ENCODE measurements at places on chromosomes 12 and 14.

DNA sequence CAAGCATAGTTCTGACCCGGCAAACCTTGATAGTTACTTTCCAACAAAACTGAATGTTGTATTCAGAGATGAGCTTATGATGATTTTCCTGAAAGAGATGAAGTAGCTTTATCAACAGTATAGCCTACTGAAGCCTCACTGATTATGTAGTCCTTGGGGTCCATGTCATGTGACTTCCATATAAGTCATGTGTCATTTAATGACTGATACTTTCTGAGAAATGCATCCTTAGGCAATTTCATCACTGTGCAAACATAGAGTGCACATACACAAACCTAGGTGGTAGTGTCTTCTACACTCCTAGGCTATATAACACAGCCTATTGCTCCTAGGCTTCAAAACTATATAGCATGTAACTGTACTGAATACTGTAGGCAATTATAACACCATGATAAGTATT lies 28.5 kb upstream of the TUBA1C start:
- no peak for DNase-seq

DNA sequence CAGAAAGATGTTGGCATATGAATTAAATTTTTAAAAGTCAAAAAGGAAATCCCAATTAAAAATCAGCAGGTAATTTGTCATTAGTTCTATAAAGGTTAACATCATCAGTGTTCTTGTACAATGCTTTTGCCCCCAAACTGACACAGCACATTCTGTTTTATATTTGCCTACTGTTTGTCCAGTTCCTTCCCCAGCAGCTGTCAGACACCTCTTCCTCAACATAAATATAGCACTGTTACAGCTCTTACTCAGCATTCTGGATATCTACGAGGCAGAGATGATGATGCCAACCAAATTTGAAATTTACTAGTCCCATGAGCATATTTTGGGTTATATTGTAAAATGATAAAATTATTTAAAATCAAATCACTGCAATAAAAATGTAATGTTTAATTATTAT lies 124.6 kb downstream of the SINHCAF start:
- no peak for DNase-seq

DNA sequence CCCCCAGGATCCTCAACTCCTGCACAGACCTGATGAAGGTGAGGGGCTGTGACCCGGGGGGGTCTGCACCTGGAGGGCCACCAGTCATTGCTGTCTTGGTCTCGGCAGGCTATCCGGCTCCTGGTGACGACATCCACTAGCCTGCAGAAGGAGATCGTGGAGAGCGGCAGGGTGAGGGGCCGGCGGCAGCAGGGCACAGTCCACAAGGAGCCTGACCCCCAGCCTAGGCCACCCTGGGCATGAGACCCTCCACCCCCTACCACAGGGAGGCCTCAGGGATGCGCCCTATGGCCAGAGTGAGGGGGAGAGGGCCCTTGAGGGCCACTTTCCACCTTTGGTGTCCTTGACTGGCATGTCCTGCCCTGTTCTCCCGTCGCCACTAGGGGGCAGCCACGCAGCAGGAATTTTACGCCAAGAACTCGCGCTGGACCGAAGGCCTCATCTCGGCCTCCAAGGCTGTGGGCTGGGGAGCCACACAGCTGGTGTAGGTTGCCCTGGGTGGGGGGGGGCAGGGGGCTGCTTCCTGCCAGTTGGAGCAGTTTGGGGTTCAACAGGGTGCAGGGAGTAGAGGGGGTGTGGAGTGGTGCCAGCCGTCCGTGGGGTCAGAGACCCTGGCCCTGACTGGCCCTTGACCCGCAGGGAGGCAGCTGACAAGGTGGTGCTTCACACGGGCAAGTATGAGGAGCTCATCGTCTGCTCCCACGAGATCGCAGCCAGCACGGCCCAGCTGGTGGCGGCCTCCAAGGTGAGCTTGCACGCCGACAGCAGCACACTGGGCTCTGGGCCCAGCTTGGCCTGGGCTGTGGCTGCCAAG lies 25.0 kb downstream of the HIP1R start:
- DNase-seq: peak; percentile 86

GRCh38 chr12:54006559-54007220 lies 2.1 kb upstream of the HOXC8 start:
- no peak for DNase-seq

DNA sequence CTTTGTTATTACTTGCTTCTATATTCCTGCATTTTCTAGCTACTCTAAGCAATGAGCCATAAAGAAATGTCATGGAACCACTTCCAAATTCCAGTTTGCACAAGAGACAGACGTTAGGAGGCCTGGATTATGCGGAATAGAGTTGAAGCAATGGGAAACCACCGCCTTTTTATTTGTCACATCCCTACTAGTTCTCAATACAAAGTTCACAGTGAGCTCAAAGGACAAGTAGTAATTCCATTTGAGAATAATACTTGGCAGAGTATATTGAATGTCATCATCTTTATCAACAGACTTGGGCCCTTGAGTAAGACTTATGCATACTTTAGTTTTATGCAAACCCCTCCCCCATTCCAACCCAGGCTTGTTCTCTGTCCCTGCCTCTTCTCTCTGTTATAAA lies 3.7 kb upstream of the SLC15A5 start:
- peak; percentile 81 for DNase-seq

GRCh38 chr14:92466059-92466458 lies 47.5 kb upstream of the RIN3 start:
- no peak for DNase-seq

DNA sequence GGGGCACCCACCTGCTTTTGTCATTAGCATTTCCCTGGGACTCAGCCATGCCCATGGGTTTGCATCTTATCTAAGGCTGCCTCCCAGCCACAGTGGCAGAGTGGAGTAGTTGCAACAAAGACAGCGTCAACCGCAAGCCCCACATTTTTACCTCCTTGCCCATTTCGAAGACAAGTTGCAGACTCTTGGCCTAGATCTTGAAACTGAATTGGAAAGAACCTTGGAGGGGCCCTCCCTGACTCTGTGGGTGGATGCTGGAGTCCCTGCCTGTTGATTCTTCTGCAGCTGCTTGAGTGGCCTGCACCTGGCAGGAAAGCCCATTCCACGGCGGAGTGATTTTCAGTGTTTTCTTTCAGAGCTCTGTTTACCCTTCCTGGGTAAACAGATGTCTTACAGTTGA lies 309.0 kb downstream of the VRK1 start:
- no peak for DNase-seq

DNA sequence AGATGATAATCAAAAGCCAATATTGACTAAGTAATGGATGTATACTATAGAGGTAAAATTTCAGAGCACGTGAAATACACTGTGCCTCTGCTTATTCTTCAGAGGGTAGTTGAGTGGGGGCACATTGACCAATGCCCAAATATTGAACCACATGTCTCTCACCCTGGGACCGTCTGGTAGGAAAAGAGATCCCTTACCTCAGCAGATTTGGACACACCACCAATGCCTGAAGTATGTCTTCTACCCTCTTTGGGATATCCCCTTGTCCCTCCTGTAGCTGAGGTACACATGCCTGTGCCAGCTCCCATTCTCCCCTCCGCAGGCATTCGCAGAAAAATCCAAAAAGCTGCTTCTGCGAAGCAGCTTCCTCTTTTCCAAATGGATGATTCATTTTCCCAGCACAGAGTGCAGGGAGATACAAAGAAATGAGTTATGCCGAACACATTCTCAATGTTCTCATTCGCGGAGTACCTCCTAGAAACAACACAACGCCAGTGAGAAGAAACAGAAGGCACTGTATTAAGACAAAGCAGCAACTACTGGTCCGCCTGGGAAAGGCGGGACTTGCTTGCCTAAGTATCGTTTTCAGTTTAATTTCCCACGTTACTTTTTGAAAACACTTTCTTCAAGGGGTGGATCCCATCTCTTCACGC lies 691 bp downstream of the ZFYVE26 start:
- DNase-seq: peak; percentile 59

GRCh38 chr12:126776026-126776655 lies 1490.8 kb upstream of the TMEM132C start:
- DNase-seq: no peak

DNA sequence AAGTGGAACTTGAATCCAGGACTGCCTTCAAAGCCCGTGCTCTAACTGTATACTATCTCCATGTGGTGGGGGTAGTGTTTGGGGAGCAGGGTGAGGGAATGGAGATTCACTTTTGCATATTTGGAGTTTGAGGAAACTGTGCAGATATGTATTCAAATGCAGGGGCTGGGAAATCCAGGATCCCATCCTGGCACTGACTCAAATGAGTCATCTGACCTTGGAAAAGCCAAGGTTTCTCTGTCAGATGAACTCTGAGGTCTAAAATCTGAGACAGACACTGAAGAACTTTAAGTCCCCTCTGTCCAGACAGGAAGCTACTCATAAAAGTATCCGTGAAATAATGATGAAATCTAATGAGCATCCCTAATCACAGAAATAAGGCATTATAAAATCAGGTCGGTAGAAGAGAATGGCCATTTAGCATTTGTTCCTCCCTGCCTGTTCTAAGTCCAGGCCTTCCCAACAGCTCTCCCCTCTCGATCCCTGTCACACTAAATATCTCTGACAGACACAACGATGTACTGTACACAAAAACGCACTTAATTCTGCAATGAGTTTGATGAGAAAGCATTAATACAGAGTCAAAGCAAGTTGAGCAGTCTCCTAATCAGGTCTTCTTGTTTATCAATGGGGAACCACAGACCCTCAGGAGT lies 14.4 kb downstream of the NIN start:
- peak; percentile 50 for DNase-seq

GRCh38 chr12:96454396-96454795 lies 35.0 kb upstream of the CFAP54 start:
- no peak for DNase-seq

DNA sequence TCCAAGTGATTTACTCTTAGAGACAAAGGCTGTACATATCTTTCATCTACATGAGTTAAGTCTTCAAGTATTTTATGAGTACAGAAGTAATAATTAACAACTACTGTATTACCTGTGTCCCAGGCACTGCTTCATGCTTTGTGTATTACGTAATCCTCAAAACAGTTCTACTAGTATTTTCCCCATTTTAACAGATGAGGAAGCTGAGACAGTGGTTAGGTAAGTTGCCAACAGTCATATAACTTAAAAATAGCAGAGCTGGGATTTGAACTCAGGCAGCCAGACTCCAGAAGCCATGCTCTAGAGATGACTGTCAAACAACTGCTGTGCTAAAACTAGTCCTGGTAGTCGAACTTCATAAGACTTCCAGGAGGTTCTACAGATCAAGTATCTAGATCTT lies 10.7 kb downstream of the TRMT5 start:
- DNase-seq: no peak

DNA sequence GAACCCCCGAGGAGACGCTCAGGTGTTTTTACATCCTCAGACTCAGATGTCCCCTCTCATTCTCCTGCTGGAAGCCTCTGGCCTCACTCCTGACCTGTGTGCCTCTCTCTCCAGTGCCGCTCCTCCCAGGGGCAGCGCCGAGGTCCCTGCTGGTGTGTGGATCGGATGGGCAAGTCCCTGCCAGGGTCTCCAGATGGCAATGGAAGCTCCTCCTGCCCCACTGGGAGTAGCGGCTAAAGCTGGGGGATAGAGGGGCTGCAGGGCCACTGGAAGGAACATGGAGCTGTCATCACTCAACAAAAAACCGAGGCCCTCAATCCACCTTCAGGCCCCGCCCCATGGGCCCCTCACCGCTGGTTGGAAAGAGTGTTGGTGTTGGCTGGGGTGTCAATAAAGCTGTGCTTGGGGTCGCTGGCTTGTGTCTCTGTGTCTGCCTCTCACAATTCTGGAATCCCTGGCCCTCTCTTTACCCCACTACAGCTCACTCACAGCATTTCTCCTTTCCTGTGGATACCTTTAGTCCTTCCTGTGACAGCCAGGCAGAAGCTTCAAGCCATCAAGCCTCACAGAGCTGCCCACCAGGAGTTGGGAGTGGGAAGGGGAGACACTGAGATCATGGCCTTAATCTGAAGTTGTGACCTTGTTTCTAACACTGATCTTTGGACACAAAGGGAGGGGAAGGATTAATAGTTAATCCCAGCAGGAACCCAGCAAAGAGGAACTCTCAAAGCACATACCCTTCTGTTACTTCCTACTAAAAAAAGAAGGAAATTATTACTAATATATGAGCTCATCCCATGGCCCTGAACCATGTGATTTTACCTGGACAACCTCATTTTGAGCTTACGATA lies 1.1 kb upstream of the SOAT2 start:
- no peak for DNase-seq

GRCh38 chr12:120262852-120263747 lies 2.4 kb downstream of the PXN start:
- DNase-seq: peak; percentile 53

- DNase-seq: no peak
These were observed 127.4 kb upstream of the RBM19 start for GRCh38 chr12:114093520-114093919.

DNA sequence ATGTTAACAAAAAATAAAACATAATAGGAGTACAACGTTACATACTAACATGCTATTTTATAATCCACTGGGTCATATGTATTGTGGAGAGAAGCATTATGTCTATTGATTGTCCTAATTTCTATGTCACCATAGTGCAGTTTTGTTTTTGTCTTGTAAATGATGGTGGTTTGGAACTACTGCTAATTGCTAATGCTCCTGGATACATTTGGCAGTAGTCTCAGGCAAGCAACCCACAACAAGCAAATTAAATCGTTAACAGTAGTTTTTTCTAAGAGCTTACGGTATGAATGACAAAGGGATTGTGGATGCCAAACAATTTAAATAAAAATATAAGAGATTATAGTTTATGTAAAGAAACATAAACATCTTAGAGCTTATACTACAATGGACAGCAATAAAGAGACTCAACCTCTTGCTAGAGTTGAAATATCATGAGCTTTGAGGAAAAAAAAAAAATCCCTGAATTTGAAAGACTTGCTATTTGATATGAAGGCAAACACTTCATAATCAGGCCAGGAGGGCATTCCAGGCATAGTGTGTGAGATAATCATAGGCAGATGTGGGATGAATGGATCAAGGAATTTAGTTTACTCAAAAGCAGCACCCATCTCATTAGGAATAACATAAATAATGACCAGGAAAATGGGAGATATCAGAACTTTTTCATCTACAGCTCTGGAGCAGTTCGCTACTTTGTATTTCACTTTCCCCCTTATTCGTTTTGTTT lies 181.3 kb downstream of the CCDC59 start:
- DNase-seq: no peak

GRCh38 chr14:41280745-41281144 lies 325.9 kb upstream of the LRFN5 start:
- DNase-seq: peak; percentile 23

DNA sequence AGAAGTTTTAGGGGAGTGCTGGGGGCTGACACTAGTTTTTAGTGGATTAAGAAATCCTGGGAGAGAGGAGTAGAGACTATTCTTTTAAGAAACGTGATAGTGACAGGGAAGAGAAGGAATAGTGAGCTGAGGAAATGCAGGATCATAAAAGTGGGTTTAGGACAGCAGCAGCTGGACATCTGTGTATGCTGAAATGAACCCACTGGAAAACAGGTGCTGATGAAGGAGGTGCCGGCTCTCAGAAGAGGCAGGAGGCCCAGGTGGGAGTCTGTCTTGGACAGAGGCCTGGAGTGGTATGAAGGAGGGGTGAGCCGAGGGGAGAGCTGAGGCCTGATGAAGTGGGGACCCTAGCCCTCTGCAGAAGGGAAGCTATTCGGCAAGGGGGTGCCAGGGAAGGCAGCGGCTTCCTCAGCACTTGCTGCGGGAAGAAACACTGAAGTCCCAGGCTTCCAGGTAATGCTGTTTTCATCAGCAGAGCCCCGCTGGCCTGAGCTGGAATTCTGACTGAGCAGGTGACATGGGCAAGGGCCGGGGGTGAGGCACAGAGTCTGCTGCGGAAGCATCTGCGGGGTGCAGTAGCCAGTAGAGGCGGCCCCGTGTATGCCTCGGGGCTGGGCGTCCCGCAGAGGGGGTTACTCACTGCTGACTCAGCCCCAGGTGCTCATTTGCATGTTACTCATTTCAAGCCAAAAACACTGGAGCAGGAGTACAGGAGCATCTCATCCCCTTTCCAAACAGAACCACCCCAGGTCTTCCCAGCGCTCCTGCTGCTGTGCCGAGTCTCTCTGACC lies 89.7 kb downstream of the TMCC3 start:
- DNase-seq: peak; percentile 73
